ENCODE measurements at places on chromosomes 6 and 20. TPM values are rescaled to one million over a fixed set of nuclear protein-coding genes. Genes with fewer than 3 reads are reported as not detected.

GRCh38 chr20:56815796-56816195 lies 186.7 kb downstream of the TFAP2C start:
- no peaks in the 10 kb centered on the region for H3K36me3 ChIP-seq
- H3K27ac ChIP-seq = no peak overlapping the region
- H3K4me3 ChIP-seq = no peak overlapping the region
- no peaks in the 10 kb centered on the region for H3K4me1 ChIP-seq

DNA sequence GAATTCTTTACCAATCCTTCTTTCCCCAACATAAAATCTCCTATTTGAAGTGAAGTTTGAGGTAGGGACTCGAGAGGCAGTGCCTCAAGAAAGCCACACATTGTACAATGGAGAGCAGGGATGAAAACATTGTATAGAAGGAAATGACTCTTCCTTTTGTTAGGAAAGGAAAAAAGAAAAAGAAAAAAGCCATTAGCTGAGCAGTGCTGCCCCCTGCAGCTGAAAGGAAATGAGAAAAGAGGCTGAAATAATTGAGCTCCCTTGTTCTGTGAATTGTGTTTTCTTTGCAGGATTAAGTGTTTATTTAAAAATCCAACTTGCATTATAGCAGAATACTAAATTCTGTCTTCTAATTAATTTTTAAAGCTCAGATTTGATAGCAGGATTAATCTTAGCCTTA lies 162.9 kb upstream of the SASH1 start:
- no peaks in the 10 kb centered on the region for H3K4me1 ChIP-seq
- H3K27ac ChIP-seq = no peak overlapping the region
- peaks cover 5% of the 10 kb centered on the region for H3K27me3 ChIP-seq
- H3K36me3 ChIP-seq = no peaks in the 10 kb centered on the region
- H3K4me3 ChIP-seq = no peak overlapping the region

- no peak for DNase-seq
- no peak overlapping the region for H3K4me3 ChIP-seq
- H3K27ac ChIP-seq = no peak overlapping the region
- no peaks in the 10 kb centered on the region for H3K27me3 ChIP-seq
Observed at GRCh38 chr6:50913105-50913770, 94.6 kb downstream of the TFAP2B start.

GRCh38 chr6:112007805-112008204 lies 46.1 kb upstream of the CCN6 start:
- H3K36me3 ChIP-seq = no peaks in the 10 kb centered on the region
- no peak overlapping the region for H3K4me3 ChIP-seq
- no peaks in the 10 kb centered on the region for H3K27me3 ChIP-seq
- peak; percentile 64 for DNase-seq

GRCh38 chr6:130577178-130577919 lies 211.5 kb downstream of the TMEM200A start:
- H3K4me1 ChIP-seq = no peaks in the 10 kb centered on the region
- no peak for DNase-seq
- H3K27ac ChIP-seq = no peak overlapping the region
- H3K4me3 ChIP-seq = no peak overlapping the region
- H3K27me3 ChIP-seq = no peaks in the 10 kb centered on the region

- H3K4me3 ChIP-seq = no peak overlapping the region
- peaks cover 23% of the 10 kb centered on the region for H3K4me1 ChIP-seq
- no peaks in the 10 kb centered on the region for H3K36me3 ChIP-seq
- H3K27me3 ChIP-seq = no peaks in the 10 kb centered on the region
- H3K27ac ChIP-seq = peak overlapping the region; percentile 17
Observed at GRCh38 chr6:37930288-37930971, 110.9 kb downstream of the ZFAND3 start.

DNA sequence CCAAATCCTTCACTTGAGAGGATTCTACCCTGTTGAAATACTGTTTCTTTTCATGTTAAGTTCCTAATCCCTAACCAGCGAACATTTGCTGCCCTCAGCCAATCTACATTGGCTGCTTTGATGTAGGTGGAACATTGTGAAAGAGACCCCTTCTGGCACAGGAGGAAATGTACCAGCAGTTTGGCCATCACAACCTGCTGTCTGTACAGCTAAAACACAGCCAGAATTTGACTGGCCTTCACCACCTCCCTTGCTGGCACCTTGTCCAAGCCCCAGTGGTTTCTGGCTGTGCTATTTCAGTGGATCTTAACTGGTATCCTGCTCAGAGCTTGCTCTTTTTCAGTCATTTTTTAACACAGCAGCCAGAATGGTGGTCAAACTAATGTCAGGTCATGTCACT lies 202.1 kb upstream of the EPHA7 start:
- DNase-seq = no peak
- H3K27me3 ChIP-seq = no peaks in the 10 kb centered on the region
- no peak overlapping the region for H3K4me3 ChIP-seq
- H3K4me1 ChIP-seq = no peaks in the 10 kb centered on the region
- no peaks in the 10 kb centered on the region for H3K36me3 ChIP-seq

DNA sequence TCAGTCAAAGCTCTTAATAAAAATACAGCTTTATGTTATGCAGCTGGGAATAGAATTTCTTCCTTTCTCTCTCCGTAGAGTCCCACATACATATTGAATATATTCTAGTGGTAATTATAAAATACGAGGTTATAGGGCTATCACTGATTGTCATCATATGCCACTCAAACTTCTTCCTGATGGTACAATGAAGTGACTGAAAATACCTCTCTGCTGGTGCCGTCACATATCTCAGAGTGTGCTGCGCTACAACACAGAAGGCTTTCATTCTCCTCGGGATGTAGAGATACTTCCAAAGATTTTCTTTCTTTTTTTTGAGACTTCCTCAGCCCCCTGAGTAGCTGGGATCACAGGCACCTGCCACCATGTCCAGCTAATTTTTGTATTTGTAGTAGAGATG lies 249.9 kb downstream of the BTBD9 start:
- no peak for DNase-seq
- H3K27me3 ChIP-seq = no peaks in the 10 kb centered on the region
- no peaks in the 10 kb centered on the region for H3K36me3 ChIP-seq
- no peak overlapping the region for H3K27ac ChIP-seq
- H3K4me1 ChIP-seq = peaks cover 12% of the 10 kb centered on the region
- no peak overlapping the region for H3K4me3 ChIP-seq

- H3K4me1 ChIP-seq = peaks cover 31% of the 10 kb centered on the region
- H3K36me3 ChIP-seq = no peaks in the 10 kb centered on the region
- DNase-seq = no peak
- H3K4me3 ChIP-seq = no peak overlapping the region
- no peaks in the 10 kb centered on the region for H3K27me3 ChIP-seq
Observed at GRCh38 chr6:25302677-25303128, 23.5 kb downstream of the CARMIL1 start.

DNA sequence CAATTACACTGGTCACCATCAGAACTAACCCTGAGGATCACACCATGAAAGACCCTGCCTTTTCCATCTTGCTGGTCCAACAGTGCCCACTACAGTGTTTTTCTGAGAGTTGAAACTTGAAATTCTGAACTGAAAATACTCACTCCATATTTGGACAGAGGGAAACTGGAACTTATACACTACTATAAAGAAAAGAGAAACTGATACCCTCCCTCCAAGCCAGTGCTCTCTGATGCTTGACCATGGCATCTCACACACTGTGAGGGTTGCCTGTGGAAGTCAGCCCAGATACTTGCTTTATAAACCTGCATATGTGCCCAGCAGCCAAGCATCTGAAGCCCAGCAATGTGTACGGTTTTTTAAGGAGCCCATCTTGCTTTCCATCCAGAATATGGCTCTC lies 108.7 kb downstream of the FOXA2 start:
- H3K27ac ChIP-seq = no peak overlapping the region
- H3K36me3 ChIP-seq = no peaks in the 10 kb centered on the region
- no peaks in the 10 kb centered on the region for H3K4me1 ChIP-seq
- H3K4me3 ChIP-seq = no peak overlapping the region
- H3K27me3 ChIP-seq = no peaks in the 10 kb centered on the region

GRCh38 chr6:148590883-148591282 lies 155.9 kb upstream of the UST start:
- no peak for DNase-seq
- no peak overlapping the region for H3K4me3 ChIP-seq
- H3K4me1 ChIP-seq = no peaks in the 10 kb centered on the region
- H3K27me3 ChIP-seq = no peaks in the 10 kb centered on the region
- no peak overlapping the region for H3K27ac ChIP-seq

- H3K36me3 ChIP-seq = no peaks in the 10 kb centered on the region
- no peak overlapping the region for H3K27ac ChIP-seq
- no peak for DNase-seq
- no peaks in the 10 kb centered on the region for H3K27me3 ChIP-seq
- no peaks in the 10 kb centered on the region for H3K4me1 ChIP-seq
Observed at GRCh38 chr6:37725957-37726356, 28.3 kb upstream of the MDGA1 start.

DNA sequence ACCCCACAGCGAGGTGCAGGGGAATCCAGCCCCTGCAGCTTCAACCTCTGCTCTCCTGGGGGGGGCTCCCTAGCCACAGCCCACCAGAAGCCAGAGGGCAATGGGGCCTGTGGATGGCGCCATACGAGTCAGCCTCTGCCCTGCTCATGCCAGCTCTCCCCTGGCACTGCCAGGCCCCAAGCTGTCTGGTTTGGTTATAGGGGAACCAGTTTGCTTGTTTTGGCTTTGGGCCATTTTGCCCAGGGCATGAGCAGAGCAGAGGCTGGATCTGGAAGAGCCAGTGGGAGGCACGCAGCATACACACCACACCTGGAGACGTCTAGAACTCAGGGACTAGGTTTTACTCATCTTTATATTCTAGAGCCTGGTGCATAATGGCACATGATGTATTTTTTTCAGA lies 66.7 kb upstream of the SLC22A16 start:
- H3K27me3 ChIP-seq = no peaks in the 10 kb centered on the region
- H3K4me3 ChIP-seq = no peak overlapping the region
- no peaks in the 10 kb centered on the region for H3K36me3 ChIP-seq
- H3K27ac ChIP-seq = no peak overlapping the region
- no peak for DNase-seq

DNA sequence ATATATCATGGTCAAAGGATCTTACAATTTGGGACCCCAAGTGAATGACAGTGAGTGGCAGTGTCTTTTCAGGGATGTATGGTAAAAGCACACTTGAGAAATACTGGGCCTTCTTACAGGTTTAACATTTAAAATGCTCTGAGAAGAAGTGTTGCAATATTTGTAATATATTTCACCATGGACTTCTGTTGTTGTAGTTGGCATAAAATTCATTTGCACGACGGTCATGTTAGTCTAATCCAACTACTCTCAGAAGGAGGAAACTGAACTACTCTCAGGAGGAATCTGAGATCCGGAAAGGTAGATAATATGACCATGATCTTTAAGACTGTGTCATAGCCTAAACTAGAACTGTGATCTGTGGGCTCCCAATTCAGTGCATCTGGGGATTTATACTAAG lies 700.1 kb downstream of the HDGFL1 start:
- no peak for DNase-seq
- no peaks in the 10 kb centered on the region for H3K4me1 ChIP-seq
- no peak overlapping the region for H3K4me3 ChIP-seq
- H3K36me3 ChIP-seq = no peaks in the 10 kb centered on the region
- H3K27me3 ChIP-seq = no peaks in the 10 kb centered on the region

DNA sequence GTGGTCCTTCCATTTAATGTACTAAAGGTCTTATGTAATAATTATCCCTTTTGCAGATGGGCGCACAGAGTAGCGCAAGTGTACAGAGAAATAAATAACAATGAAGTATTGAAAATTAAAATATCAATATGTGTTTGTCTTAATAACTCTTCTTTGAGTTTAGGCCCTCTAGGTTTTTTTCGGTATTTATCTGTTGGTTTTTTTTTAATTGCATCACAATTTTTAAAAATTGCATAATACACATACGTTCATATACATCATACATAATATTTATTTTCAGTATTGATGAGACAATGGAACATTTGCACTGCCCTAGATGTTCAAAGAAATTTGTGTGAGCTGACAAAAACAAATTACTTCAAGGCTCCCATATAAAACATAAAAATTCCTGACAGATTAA lies 15.1 kb downstream of the ADGRB3 start:
- DNase-seq = no peak
- no peaks in the 10 kb centered on the region for H3K36me3 ChIP-seq
- no peaks in the 10 kb centered on the region for H3K27me3 ChIP-seq
- peaks cover 4% of the 10 kb centered on the region for H3K4me1 ChIP-seq
- no peak overlapping the region for H3K27ac ChIP-seq

GRCh38 chr6:168015482-168016175 lies 18.2 kb downstream of the KIF25 start:
- no peak for DNase-seq
- H3K4me3 ChIP-seq = no peak overlapping the region
- H3K36me3 ChIP-seq = no peaks in the 10 kb centered on the region
- peaks cover 5% of the 10 kb centered on the region for H3K4me1 ChIP-seq
- no peak overlapping the region for H3K27ac ChIP-seq

GRCh38 chr6:136685540-136686108 lies 106.7 kb downstream of the MAP3K5 start:
- H3K4me1 ChIP-seq = peaks cover 76% of the 10 kb centered on the region
- no peaks in the 10 kb centered on the region for H3K27me3 ChIP-seq
- DNase-seq = no peak
- peak overlapping the region; percentile 75 for H3K27ac ChIP-seq
- H3K36me3 ChIP-seq = no peaks in the 10 kb centered on the region

DNA sequence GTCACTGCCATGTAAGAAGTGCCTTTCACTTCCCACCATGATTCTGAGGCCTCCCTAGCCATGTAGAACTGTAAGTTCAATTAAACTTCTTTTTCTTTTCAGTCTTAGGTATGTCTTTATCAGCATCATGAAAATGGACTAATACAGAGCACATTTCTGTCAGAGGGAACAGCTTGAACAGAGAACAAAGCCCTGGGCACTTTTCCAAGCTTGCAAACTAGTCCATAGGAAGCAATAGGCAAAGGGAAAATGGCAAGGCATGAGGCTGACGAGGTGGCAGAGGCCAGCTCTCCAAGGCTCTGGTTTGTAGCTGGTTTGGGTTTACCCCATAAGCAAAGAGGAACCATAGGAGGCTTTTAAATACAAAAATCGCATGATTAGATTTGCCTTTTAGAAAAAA lies 185.1 kb upstream of the HDDC2 start:
- no peaks in the 10 kb centered on the region for H3K4me1 ChIP-seq
- no peak overlapping the region for H3K4me3 ChIP-seq
- no peaks in the 10 kb centered on the region for H3K27me3 ChIP-seq
- no peak overlapping the region for H3K27ac ChIP-seq
- DNase-seq = no peak

DNA sequence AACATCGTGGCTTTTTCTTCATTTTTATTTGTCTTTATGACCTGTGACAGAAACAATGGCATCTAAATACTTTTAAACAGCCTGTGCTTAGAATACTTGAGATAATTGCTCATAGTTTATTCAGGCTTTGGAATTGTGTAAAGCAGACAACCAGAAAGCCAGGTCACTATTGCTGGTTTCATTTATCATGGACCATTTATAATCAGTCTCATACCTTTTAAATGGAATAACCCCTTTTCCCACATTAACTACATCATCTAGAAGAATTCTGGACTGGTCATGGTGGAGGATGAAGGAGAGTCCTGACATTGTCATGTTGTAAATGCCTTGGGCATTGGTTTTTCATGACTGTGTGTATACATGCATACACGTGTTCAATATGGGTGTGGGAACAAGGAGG lies 661.5 kb downstream of the EPM2A start:
- H3K4me3 ChIP-seq = no peak overlapping the region
- DNase-seq = no peak
- H3K4me1 ChIP-seq = no peaks in the 10 kb centered on the region
- no peak overlapping the region for H3K27ac ChIP-seq
- H3K27me3 ChIP-seq = no peaks in the 10 kb centered on the region

Gene PPIL1
- total RNA-seq = 71.4 TPM

Gene KLHDC3
- 101 TPM for total RNA-seq

Gene PTCRA
- not detected for total RNA-seq

Gene VIP
- total RNA-seq = 0.22 TPM

Gene LHFPL5
- total RNA-seq = 0.14 TPM

Measured in adrenal gland (tissue), 19 donors.